Right renal cortex interstitium (tissue), 3 donors: ENCODE measurements at places on chromosomes 2 and 18. TPM values are rescaled to one million over a fixed set of nuclear protein-coding genes. Genes with fewer than 3 reads are reported as not detected.
A peak's percentile ranks its signal among the peaks of the same experiment; 100 is the strongest.

The ESPNL gene
- polyA plus RNA-seq, result 1.4 TPM

The TMEM150A gene
- polyA plus RNA-seq, result 33.9 TPM

DNA sequence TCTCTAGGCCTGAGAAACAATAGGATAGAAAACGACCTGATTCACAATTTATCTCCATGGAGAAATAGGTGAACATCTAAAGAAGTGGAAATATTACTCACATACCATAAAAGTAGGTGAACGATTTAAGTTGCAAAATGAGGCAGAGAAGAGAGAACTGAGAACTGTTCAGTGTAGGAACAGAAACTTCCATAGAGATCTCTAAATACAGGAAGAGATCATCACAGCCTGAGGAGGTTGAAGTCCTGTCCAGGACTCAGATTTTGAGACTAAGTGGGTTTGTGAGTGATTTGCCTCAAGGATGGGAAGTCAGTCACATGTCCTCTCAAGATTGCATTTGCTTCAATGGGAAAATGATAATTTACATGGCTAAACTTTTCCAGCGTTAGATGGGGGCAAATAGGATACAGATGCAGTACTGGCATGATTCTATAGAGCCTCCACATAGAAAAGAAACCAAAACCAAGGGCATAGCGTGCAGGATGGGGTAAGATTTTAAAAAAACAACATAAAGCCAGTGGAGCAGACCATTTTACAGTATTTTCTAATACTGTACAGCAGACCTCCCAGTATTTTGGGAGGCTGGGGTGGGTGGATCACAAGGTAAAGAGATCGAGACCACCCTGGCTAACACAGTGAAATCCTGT, 68.8 kb downstream of the MEP1B start:
- DNase-seq, result no peak

DNA sequence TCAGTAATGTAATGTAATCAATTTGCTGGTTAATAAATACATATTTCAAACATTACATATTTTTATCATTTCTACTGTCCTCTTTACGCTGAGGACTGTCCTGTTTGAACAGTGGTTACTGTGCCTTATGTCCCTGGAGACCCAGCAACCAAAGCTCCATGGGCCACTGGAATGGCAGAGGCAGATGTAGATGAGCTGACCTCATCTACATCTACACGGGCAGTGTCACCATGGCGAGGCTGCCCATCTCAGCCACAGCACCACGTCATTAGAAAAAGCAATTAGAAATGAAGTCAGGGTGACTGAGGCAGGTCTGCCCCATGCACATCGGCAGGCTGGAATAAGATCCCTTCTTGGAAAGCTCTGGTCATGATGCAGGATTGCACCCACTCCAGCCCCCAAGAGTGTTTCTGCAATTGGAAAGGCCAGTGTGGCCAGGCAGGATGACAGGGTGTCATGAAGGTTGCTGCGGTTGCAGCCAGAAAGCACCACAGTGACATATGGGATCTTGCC, 237.5 kb downstream of the NDUFA10 start:
- no peak for DNase-seq

DNA sequence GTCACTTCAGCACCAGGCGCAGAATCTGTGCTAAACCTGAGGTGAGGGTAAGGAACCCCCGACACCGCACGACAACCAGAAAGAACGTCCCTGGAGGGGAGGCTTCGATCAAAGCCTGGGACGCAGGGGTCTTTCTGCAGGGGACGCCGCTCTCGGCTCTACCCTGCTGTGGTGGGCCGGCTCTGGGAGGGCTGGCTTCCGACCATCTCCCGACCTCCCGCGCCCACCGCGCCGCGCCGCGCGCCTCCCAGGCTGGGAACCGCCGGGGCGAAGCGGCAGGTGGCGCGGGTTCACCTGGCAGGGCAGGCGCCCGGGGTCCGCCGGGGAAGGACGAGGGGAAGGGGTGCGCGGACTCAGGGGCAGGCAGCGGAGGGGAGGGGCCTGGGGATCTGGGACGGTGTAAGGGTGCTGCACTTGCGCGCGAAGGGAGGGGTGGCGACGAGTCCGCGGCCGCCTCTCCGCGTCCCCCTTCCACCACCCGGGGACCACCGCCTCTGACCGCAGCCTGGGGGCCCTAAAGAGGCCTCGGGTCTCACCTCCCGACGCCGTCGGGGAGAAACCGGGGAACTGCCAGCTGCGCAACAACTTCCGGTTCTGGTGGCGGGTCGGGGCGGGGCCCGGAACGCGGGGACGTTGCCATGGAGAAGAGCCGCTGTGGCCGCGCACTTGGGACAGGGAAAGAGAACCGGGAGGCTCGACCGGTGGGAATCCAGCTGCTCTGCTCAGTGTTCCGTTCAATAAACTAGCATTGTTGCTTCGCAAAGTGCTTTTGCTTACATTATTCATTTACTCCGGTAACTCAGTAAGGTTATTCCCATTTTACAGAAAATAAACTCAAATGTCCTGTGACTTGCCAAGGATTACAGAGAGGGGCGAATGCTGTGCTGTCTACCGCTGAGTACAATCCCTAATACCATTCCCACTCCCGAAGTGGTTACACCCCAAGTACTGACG, at the start of gene ZNF396:
ZNF396 (minus strand) TSS at position 596 of the 954 bp plus-strand sequence. CDS start 3,045 bp downstream, outside the sequence.
- peak; percentile 38 for DNase-seq

DNA sequence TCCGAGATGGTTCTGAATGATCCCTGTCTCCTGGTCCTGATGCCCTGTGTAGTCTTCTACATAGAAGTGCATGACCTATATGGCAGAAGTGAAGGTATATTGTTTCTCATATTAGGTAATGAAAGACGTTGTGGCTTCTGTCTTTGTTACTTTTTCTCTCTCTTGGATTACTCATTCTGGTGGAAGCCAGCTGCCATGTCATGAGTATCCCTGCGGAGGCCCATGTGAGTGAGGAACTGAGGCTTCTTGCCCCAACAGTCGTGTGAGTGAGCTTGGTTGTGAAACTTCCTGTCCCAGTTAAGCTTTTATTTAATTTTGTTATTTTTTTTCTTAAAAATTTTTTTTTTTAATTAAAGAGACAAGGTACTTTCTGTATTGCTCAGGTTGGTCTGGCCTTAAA, 134.7 kb downstream of the UBR3 start:
- no peak for DNase-seq
